GM23248 (cell line): ENCODE measurements at places on chromosomes 7 and 10. TPM values are rescaled to one million over a fixed set of nuclear protein-coding genes. Genes with fewer than 3 reads are reported as not detected.

DNA sequence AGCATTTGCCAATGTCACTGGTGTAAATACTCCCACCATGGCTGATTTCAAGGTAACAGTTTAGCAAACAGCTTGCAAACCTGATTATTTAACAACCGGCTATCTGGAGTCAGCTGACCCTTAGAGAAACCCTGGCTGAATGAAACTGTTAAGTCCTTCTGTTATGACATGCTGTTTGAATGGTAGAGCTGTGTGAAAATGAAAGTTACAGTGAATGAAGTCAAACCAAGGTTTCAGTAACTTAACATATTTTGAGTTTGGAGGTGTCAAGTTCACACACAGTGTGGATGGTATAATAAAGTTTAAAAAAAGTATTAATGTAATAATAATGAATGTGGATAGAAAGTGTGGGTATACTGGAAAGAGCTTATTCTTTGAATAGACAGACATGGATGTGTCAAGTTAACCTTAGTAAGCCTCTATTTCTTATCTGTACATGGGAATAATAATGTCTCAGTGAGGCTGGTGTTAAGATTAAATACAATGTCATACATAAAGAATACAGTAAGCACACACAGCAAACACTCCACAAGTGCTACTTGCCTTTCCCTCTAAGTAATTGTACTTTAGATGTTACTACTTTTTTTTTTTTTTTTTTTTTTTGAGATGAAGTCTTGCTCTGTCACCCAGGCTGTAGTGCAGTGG is 150.4 kb downstream of the TAX1BP1 start:
- H3K27ac ChIP-seq: no peak overlapping the region
- no peak for DNase-seq
- no peaks in the 10 kb centered on the region for H3K4me1 ChIP-seq
- no peak overlapping the region for H3K4me3 ChIP-seq

UNCX gene
- polyA plus RNA-seq: not detected in 2 replicates

DNA sequence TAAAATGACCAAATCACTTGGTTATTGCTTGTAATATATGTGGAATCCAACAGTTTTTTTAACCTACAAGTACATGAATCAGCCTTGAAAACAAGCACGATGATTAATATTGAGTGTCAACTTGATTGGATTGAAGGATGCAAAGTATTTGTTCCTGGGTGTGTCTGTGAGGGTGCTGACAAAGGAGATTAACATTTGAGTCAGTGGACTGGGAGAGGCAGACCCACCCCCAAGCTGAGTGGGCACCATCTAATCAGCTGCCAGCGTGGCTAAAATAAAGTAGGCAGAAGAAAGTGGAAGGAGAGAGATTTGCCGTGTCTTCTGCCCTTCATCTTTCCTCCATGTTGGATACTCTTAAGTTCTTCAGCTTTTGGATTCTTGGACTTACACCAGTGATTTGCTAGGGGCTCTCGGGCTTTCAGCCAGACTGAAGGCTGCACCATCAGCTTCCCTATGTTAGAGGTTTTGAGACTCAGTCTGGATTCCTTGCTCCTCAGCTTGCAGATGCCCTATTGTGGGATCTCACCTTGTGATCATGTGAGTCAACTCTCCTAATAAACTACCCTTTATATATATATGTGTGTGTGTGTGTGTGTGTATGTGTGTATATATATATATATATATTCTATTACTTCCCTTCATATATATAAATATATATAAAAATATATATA is 118.4 kb upstream of the WDR11 start:
- no peaks in the 10 kb centered on the region for H3K36me3 ChIP-seq
- no peaks in the 10 kb centered on the region for H3K4me1 ChIP-seq
- H3K4me3 ChIP-seq: no peak overlapping the region
- DNase-seq: no peak

DEPP1 gene
- polyA plus RNA-seq: 10.2 and 13.8 TPM in 2 replicates

ACSM6 gene
- 0.08 TPM in 1 of 2 replicates, not detected in the other for polyA plus RNA-seq

GRCh38 chr10:12241810-12242529 is 46.0 kb downstream of the CDC123 start:
- H3K4me3 ChIP-seq: no peak overlapping the region
- no peaks in the 10 kb centered on the region for H3K27me3 ChIP-seq
- peaks cover 33% of the 10 kb centered on the region for H3K36me3 ChIP-seq
- no peaks in the 10 kb centered on the region for H3K4me1 ChIP-seq

TSPAN14 gene
- 22.9 and 23.7 TPM in 2 replicates for polyA plus RNA-seq

DNA sequence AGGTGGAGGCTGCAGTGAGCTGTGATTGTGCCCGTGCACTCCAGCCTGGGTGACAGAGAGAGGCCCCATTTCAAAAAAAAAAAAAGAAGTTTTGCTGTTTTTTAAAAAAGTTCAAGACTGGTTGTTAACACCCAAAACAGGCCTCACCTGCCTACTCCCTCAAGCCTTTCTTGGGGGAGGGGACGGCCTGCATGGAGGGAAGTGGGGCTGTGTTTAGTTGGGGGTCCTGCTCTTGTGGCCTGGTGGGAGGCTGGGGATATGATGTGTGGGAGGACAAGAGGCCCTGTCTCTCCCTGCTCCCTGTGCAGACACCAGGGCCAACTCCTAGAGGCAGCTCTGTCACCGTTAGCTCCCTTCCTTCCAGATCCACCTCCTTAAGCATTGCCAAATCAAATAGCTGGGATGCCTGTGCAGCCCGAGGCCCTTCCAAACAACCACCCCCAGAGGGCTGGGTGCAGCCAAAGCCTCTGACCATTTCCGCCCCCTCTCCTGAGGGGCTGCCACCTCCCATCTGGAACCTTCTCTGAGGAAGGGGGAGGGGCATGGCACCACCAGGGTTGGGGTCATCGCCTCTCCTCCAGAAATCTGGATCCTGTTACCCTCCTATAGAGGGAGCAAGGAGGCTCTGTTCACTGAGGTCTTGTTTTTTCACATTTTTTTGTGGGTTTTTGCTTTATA is 32.9 kb upstream of the ANKRD2 start:
- no peak overlapping the region for H3K4me3 ChIP-seq
- peaks cover 65% of the 10 kb centered on the region for H3K4me1 ChIP-seq
- H3K27ac ChIP-seq: peak overlapping the region; percentile 98
